ENCODE measurements at places on chromosomes 3 and 15. TPM values are rescaled to one million over a fixed set of nuclear protein-coding genes. Genes with fewer than 3 reads are reported as not detected.

Gene GOLGA8T
- 0.29 TPM for total RNA-seq

DNA sequence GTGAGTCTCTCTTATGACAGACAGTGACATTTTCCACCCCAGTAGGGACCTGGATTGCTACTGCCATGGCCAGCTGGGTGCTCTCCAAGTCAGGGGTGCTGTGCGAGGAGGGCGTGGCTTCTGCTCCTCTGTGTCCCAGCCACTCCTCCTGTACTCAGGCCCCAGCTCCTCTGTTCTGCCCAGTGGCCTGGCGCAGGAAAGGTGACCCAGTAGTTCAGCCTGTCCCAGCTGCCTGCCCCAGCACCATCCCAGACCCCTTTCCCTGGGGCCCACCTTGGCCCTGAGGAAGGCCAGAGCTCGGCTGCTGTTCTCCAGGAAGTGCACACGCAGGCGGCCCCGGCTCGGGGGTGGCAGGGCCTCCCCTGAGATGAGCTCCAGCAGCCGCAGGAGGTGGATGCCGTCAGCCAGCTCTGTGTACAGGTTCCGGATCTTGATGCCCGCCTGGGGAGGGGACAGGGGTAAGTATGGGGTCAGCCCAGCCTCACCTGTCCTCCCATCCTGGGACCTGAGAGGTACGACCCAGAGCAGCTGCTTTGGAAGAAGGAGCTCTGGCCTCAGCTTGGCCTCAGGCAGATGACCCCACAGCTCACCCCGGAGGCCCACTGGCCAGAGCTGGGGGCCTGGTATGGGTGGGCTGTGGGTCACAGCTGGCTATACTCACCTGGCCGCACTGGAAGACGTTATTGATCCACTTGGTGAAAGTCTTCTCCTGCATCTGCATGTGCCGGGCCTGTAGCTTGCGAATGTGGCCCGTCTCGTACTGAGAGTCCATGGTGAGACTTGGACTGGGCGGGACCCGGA lies 1.0 kb downstream of the SPTBN5 start:
- DNase-seq: no peak

- DNase-seq: no peak
These were observed 20.0 kb downstream of the ABTB1 start for GRCh38 chr3:127692501-127693335.

GRCh38 chr15:60195611-60196010 lies 191.5 kb downstream of the FOXB1 start:
- DNase-seq: no peak

- no peak for DNase-seq
These were observed 5.0 kb upstream of the MBNL1 start for GRCh38 chr3:152263711-152264110.
